Epithelial cell of proximal tubule (primary cell): ENCODE measurements at places on chromosomes 5 and 9. TPM values are rescaled to one million over a fixed set of nuclear protein-coding genes. Genes with fewer than 3 reads are reported as not detected.

DNA sequence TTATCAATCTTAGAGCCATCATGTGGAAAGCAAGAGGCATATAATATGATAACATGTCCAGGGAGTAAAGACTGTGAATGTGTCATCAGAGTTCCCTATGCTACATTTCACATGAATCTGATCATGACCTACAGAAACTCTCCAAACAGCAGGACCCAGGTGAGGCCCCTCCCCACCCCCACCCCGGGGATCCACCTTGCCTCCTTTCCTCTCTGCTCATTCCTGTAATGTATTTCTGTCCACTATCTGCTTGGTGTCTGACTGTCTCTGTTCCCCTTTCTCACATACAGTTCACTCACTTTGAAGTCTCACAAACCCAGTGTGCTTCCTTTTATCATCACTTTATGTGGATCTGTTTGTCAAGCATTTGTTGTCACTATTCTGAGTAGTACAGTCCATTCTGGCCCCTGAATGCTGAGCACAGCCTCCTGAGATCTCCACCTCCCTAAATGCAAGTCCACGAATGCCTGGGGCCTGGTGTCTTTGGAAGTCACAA, 76.4 kb upstream of the SMARCA2 start:
- no peak for DNase-seq

Gene TPM2
- total RNA-seq = 265 and 267 TPM in 2 replicates

DNA sequence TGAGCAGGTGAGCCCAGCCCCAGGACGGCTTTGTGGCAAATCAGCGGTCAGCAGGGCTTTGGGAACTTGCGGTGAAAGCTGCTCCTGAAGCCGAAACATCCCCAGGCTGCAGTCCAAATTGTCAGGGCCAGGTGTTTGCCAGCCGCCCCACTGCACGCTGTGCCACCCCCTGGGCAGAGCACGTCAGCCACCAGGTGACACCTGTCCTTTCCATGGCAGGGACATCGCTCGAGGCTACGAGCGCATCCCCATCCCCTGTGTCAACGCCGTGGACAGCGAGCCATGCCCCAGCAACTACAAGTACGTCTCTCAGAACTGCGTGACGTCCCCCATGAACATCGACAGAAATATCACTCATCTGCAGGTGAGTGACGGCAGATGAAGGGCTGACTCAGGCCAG, 64.4 kb upstream of the CACNA1B start:
- no peak for DNase-seq

Gene IZUMO3
- not detected in 2 replicates for total RNA-seq

Gene CDKN2A
- 22.4 and 47.7 TPM in 2 replicates for total RNA-seq

DNA sequence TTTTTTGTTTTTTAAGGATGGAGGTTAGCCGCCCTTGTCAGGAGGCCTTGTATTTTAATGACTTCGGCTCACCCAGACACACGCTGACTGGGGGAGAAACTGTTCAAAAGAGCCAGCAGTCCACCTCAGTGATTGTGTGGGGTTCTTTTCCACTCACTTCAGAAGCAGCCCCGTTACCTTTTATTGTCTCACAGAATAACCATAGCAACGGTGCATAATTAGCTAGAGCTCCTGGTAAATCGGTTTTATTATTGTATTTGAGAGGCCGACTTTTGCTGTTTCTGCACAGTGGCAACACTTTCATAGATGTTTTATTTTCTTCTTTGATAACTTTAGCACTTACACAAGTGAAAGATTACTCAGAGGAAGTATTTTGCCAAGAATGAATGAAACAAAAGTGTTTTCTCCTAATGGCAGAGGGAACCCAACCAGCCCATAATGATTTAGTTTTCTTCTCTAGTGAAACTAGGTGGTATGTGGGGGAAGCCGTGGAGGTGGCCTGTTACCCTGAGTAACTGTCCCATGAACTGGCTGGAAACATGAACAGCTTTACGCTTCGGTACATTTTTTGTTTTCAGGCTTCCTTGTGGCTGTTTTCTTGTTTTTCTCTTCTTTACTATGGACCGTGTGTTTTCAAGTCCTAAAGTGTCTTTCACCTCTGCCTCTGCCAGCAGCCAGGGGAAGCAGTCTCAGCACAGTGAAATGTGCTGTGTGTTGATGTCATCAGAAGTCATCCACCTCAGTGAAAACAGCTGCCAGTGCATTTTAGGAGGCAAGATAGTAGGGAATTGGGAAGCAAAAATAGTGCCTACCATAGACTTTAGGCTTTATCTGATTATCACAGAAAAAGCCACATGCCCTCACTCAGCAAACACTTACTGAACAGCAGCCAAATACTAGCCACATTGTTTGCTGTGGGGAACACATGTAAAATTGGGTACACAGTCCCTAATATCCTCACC, 414.7 kb downstream of the KDM4C start:
- no peak for DNase-seq

Gene BTNL8
- not detected in 2 replicates for total RNA-seq

Gene PDZD2
- total RNA-seq = 1.8 and 8.4 TPM in 2 replicates

- no peak for DNase-seq
Observed at GRCh38 chr5:94503677-94504076, 114.7 kb downstream of the KIAA0825 start.
